ENCODE measurements at places on chromosomes 13 and 19.

GRCh38 chr13:110403721-110404120 lies 96.6 kb downstream of the COL4A2 start:
- DNase-seq, result no peak

DNA sequence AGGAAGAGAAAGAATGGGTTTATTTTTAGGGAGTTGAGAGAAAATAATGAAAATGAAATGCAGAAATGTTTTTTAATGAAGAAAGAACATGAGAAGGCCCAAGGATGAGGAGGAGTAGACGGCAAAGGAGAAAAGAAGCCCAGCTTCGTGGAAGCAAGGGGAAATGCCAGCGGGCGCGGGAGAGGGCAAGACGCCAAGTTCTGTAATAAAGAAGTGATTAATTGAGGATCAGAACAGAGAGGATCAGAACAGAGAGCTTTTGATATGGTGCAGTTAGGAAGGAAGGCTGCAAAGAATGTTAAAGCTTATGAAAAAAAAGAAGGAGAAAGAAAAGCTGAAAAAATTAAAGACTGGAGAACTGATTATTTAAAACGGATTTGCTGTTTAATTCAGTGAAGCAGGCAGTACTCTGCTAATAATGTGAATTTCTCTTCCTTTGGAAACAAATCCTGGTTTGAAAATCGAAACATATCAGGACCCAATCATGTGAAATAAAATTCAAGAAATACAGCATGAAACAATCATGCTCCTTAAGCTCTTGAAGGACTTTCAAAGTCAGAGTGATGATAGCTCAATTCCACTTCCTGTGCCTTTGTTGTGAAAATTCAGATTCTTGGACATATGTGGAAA lies 99.3 kb upstream of the SOX1 start:
- no peak for DNase-seq

GRCh38 chr19:19460761-19461265 lies 54.5 kb downstream of the TSSK6 start:
- peak; percentile 84 for DNase-seq

- no peak for DNase-seq
These were observed 170.5 kb downstream of the SHISA2 start for GRCh38 chr13:25881136-25881926.

GRCh38 chr13:37495046-37495445 lies 103.5 kb downstream of the POSTN start:
- DNase-seq, result no peak

Data from T-helper 2 cell (primary cell).